ENCODE measurements at places on chromosomes 11 and 22. TPM values are rescaled to one million over a fixed set of nuclear protein-coding genes. Genes with fewer than 3 reads are reported as not detected.
A peak's percentile ranks its signal among the peaks of the same experiment; 100 is the strongest.

DNA sequence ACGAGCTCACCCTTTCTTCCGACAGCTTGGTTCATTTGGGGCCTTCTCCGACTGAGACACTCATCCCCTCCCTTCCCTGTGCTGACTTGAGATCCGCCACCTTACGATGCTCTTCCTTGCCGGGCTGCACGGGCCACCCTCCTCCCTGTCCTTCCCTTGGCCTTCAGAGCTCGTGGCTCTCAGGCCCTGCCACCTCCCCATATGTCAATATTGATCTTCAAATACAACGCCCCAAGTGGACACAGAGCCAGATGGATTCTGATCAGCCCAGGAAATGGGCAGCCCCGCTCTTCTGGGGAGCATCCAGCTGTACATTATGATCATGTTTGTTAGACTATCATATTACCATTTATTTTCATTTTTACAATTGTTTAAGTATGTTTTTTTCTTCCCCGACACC, 812.8 kb downstream of the TBC1D22A start:
- no peak for DNase-seq

DNA sequence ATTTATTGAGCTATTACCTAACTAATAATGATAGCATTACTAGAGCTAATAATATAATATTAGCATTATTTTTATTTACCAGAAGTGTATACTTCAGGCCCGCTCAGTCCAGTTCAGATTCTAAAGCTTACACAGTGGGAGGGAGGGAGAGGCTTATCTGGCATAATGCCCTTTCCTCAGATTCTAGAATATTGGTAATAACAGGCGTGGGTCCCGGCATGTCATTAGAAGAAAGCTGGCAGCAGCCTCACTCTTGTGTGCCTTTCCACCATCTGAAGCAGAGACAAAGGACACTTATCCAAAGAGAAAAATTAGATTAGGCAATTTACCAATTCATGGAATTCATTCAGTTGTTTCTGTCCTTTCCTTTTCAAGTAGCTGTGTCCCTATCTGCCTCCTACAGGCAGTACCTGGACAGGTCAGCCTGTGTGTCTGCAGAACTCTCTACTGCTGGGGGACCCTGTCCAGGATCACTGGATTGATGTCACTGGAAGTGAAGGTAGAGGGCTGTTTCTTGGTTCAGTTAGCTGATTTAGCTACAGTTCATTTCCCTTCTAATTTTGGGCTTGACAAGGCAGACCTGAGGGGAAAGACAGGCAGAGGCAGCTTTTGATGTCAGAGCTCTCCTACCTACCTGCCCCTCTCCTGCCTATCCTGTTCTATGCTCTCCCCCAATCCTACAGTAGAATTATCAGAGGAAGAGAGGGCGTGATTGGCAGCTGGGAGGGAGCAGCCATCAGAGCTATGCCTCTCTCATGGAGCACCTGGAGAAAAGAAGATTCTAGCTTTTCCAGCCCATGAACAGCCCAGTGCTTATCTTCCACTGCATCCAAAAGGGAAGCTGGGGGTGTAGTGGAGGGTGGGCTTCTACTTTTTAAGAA, 20.3 kb upstream of the CCDC90B start:
- no peak for DNase-seq

Gene OR52H1
- 4.3 TPM for total RNA-seq

Gene UBE2L6
- total RNA-seq = 215 TPM

Gene CYTH4
- total RNA-seq = 65.7 TPM

DNA sequence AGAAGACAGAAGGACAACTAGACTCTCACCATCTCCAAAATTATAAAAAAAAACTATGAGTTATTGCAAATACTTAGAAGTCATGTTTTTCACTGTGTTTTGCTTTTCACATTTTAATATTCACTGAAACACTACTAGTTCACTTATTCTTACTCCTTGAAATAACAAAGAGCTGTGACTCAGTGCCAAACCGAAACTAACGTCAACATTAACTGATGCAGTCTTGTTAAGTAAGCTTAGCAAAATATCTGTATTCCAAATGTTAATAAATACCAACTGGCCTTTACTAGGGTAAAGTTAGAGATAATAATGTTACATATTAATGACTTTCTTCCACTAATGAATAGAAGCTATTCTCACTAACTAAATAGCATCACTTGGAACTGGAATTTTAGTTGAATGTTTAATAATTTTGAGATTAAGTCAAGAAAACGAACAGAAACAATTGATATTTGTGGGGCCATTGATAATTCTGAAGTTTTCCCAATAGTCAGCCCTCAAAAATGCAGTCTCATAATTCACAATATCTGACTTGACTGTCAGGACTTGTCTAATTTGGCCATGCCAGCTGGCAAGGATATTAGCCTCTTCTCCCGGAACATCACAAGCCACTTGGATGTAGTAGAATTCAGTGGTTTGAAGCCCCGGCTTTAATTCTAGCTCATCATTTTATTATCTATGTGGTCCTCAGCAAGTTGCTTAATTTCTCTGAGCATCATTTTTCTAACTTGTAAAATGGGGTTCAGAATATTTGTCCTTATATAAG, 230.1 kb upstream of the DDI1 start:
- no peak for DNase-seq

DNA sequence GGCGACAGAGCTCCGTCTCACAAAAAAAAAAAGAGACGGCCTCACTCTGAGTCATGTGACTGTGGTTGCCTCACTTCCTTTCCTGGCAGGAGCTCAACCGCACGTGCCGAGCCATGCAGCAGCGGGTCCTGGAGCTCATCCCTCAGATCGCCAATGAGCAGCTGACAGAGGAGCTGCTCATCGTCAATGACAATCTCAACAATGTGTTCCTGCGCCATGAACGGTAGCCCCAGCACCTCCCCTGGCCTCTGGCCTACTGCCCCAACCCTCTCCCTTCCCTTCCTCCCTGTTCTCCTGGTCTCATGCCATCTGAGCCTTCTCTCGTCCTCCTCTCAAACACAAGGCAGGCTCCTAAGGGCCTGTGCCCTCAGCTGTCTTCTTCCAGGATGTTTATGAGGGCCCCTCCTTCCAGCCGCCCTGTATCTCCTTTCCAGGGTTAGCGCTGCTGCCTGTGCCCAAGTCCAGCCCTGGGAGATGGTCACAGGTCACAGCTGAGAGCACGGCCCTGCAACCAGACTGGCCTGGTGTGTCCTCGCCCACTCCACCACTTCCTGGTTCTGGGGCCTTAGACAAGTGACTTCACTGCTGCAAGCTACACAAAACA, 30.7 kb downstream of the TOM1 start:
- no peak for DNase-seq

GRCh38 chr22:32531931-32532819, 57.6 kb downstream of the FBXO7 start:
- no peak for DNase-seq

GRCh38 chr11:45355706-45356041, 69.5 kb upstream of the SYT13 start:
- no peak for DNase-seq

DNA sequence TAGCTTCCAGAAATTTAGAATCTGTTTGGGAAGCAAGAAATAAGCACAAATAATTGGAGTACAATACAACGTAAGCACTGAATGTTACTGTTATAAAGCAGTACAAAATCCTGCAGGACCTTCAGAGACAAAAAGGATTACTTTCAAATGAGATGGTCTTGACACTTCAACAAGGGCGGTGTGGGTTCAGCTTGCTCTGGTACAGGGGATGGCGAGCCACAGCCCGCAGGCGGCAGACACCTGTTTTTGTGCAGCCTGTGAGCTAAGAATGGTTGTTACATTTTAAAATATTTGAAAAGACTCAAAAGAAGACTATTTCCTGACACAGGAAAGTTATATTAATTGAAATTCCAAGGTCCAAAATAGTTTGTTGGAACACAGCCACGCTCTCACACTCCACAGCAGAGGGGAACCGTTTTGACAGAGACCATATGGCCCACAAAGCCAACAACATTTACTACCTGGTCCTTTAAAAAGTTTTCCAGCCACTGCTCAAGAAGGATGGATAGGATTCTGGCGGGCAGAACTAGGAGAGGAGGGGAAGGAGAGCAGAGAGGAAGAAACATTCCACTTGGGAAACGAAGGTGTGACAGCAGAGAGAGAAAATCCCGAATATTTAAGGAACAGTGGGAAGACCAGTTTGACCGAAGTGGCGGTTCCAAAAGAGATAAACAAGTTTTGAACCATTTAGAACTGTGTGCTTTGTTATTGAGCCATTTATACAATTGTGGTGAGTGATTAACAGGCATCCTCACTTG, 6.3 kb downstream of the PRDM10 start:
- no peak for DNase-seq

Gene LRRC55
- total RNA-seq = under 0.01 TPM

DNA sequence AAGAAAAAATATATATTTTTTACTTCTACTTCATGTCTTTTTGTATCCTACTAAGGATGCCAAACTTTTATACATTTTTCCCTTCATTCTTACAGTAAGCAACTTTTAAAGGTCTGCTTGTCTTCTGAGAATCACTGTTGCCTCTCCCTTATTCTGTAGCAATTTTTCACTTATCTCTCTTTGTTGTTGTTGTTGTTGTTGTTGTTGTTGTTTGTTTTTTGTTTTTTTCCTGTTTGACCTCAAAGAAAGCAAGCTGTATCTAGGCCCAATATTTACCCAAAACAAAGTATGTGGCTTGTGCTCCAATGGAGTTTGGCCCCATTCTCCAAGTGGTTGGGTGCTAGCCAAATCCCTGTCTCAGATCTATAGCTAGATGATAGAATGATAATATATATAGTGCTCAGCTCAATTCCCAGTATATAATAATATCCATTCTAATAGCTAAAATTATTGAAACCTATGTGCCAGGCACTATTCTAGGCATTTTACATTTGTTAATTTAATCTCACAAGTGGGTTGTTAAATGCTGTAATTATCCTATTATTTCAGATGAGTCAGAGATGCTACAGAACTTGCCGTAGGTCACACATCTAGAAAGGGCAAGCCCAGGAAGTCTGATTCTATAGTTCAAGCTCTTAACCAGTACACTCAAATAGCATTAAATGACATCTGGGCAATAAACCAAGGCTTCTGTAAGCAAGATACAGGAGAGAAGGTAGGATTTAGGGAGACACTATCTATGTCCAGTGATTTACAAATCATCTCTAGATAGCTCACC, 205.1 kb upstream of the PITPNB start:
- DNase-seq = no peak

- DNase-seq = no peak
Measured at GRCh38 chr11:30485222-30485621, 100.9 kb downstream of the MPPED2 start.

- DNase-seq = no peak
Measured at GRCh38 chr11:122813894-122814270, 24.4 kb upstream of the CRTAM start.

GRCh38 chr11:106014620-106015019, 7.4 kb downstream of the MSANTD4 start:
- DNase-seq = no peak

DNA sequence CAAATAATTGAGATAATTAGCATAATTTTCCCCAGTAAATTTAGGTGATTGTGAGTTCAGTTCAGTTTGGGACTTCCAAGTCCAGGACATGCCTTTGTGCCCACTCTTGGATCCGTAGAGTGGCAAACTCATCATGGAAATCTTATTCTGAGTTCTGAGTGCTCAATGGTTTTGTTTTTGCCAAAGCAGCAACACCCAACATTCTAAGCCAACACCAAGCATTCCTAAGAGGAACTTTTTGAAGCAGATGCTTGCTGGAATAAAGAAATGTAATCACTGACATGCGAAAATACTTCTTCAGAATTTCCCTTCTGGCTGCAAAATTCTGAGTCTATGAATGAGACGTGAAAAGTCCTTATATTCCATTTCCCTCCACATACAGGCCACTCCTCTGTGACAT, 10.4 kb downstream of the MMP27 start:
- no peak for DNase-seq

DNA sequence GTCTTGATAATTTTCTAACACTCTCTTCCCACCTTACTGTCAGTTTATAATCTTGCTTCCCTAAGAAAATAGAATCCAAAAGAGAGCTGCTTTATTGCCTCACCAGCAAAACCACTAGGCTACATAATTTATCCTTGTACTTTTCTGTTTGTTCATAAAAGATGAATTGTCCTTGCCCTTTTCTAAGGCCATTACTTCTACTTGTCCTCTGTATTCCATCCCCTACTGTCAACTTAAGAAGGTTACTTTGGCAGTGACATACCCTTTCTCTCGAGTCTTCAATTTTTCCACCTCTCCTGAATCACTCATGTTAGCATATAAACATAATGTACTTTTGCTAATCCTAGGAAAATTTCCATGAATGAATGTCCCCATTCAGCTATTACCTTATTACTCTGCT, 18.0 kb downstream of the BIRC2 start:
- DNase-seq = no peak

Gene CD3E
- total RNA-seq = 0.54 TPM

GRCh38 chr11:19442554-19442910, 201.8 kb upstream of the E2F8 start:
- DNase-seq = no peak

DNA sequence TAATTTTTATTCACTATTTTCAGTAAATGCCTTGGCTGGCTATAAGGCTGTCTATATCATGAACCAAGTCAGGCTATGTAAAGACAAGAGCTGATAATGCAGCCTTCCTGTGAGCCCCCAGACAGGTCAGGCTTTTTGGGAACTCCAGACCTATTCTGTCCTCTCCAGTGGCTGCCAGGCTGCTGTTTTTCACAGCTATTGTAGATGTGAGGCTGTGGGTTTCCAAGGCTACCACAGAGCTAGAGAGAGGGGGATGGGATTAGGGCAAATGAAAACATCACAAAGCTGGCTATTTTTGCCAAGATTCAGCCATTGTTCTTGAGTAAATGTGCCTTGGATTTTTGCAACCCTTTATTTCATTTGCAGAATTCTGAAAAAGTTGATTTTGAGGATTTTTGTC, 55.7 kb upstream of the SORL1-AS1 start:
- no peak for DNase-seq

GRCh38 chr11:69100454-69101114, 51.9 kb downstream of the TPCN2 start:
- no peak for DNase-seq

GRCh38 chr22:29689880-29690213, 30.0 kb upstream of the CABP7 start:
- peak; percentile 56 for DNase-seq

Gene CYB5R3
- 89.4 TPM for total RNA-seq

Gene LRRC74B
- under 0.01 TPM for total RNA-seq

DNA sequence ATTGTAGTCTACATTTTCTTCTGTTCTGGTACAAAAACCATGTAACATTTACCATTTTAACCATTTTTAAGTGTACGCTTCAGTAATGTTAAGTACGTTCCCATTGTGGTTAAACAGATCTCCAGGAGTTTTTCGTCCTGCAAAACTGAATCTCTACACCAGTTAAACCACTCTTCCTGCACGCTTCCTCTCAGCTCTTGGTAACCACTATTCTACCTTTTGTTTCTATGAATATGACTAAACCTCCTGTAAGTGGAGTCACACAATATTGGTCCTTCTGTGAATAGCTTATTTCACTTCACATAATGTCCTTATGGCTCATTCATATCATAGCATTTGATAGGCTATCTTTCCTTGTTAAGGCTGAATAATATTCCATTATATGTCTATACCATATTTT, 7.1 kb upstream of the EXT2 start:
- DNase-seq = no peak

Gene CD44
- 616 TPM for total RNA-seq

DNA sequence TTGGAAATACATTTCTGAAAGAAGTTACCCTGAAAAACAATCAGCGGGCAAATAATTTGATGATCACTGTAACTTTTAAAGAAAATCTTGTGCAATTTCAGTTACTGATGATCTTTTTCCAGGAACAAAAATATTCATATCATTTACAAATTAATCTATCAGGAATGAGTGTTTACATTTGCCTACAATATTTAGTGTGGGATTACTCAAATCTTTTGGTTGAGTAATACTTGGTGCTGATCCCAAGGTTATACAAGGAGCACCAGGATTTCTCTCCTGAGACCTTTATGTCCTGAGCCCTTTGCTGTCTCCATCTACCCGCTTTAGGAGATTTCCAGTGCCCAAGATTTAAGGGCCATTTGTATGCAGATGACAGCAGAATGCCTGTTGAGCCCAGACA, 116.1 kb downstream of the ATXN10 start:
- DNase-seq = no peak
